Amniotic epithelial cell (primary cell): ENCODE measurements at places on chromosomes 5 and 9.

- no peak for DNase-seq
Measured at GRCh38 chr5:5360363-5360940, 62.0 kb upstream of the ICE1 start.

DNA sequence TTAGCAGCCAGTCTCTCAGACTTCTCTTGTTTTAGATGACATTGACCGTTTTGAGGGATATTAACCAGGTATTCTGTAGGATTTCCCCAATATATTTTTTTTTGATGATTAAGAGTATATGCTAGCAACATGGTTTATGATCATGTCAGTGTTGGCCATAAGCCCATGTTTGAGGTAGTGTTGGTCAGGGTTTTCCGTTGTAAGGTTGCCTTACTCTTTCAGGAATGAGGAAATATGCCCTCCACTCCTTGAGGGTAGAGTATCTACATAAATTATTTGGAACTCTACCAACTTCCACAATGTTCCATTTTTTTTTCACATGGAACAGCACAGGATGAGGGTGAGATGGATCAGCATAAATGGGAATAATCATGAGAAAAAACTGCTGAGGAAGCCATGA, 188.4 kb upstream of the PRDM9 start:
- no peak for DNase-seq

DNA sequence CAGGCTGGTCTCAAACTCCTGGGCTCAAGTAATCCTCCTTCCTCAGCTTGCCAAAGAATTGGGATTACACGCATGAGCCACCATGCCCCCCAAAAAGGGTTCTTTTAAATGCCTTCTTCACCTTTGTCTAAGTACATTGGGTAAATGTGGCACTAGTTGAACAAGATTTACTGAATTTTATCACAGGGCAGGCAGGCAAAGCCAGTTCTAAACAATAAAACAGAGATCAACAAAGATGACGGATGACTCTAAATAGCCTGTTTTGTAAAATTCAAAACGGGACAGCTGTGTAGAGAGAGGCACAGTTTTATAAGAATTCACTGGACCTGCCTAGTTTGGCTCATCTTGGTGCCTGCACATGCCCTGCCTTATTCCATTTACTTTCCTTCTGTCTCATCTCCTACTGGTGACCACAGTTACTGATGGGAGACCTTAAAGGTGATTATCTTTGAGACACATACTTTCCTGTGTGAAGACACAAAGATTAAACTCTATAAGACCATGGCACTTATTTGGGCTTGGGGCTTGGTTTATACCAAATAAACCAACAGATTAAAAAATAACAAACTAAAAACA, 149.6 kb upstream of the DMRT1 start:
- no peak for DNase-seq

DNA sequence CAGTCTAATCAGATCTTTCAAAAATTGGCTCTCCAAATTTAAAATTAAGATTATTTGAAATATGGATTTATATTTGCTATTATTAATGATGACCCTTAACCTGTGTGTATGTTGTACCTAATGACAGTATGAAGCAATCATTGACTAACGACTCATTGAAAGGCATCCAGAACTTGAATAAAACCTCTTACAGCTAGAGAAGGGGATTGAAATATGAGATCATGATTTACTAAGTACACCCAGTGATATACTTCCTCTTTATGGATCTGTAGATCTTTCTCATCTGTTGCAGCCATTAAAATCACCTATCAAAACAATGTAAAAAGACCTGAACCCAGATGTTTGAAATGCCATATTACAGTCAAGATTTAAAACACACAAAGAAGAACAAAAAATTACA, 126.5 kb downstream of the RPS23 start:
- no peak for DNase-seq

DNA sequence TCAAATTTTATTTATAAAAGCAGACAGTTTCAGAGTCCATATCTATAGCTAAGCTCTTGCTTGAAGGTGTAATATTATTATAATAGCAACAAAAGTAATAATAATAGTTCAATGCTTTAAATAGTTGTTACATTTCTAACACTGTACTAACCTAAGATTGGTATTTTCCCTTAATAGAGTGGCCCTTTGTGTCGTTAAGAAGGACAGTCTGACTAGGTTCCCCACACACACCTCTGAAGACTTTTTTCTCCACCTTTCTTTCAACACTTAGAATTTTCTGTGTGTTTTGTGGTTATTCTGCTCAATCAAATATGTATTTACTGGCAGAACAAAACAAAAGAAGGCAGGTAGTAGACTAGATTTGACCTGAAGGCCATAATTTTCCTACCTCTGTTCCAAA, 223.2 kb upstream of the ACO1 start:
- no peak for DNase-seq

DNA sequence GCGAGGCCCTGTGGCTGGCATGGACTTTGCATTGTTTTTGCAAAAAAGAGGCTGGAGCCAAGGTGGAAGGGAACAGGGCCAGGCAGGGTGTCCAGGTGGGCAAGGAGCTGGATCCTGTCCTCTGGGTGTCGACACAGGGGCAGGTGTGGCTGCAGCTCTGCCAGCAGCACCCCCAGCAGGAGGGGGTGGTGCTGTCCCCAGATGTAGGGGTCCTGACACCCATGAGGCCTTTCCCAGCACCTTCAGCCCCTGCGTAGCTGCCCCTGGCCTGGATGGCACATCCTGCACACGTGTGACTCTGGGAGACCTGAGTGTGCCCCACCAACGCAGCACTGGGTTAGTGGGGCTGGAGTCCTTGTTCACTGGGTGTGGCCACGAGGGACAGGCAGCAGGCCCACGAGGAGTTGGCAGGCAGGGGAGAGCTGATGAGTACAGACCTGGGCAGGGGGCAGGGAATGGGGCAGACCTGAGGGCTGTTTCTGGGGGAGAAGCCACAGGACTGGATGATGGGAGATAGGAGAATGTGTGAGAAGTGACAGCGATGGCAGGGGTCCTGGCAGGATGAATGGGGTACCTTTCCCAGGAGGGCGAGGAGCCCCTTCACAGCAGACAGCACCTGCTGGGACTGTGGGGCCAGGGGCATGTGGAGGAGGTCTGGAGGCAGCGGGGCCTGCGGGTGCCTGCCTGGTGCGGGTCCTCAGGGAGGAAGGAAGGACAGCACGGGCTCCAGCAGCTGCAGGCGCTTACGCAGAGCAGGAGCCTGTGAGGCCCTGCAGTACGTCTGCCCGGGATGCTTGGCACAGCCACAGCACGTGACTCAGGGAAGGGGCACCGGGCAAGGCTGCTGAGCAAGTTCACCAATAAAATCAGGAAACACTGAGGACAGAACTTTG, 3.6 kb upstream of the RASGEF1C start:
- no peak for DNase-seq

DNA sequence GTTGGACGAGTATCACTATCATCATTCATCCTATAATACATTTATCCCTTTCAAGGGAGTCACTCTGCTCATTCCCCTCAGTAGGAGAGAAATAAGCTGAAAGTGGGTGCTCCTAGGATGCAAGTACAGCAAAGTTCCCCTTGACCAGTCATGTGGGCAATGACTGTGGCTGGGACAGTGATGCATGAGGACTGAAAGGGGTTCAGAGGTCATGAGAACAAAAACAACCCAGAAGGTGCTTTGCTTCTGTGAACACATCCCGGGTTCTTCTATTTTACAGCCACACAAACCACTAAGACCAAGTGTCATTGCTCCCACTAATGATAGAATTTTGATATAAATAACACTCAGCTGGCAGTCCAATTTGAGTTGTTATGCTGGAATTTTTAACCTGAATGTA, 177.8 kb upstream of the ADCY2 start:
- no peak for DNase-seq

- no peak for DNase-seq
Measured at GRCh38 chr5:131274326-131275063, 10.6 kb downstream of the CDC42SE2 start.

GRCh38 chr5:80094236-80094738, 59.1 kb downstream of the THBS4 start:
- no peak for DNase-seq

GRCh38 chr9:136735812-136736480, 6.8 kb downstream of the LCN10 start:
- no peak for DNase-seq

GRCh38 chr5:59040024-59040803, 457.3 kb downstream of the RAB3C start:
- peak; percentile 88 for DNase-seq

GRCh38 chr5:150106674-150107426, 20.5 kb upstream of the CSF1R start:
- no peak for DNase-seq

DNA sequence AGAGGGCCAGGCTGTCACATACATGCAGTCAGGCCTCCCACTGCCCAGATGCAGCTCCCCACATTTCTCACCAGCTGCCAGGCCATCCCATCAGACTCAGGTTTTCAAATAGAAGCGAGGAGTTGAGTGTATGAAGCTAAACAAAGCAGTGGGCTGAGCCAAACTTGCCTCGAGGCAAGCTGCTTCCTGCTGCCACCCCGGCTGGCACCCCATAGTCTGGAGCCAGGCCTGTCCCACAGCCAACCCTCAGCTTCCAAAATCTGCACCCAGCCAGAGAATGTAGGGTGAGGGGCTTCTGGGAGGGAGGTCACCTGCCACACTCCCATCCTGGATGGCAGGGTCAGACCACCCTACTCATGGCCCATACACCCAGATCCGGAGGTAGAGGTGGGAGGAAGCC, 22.3 kb upstream of the ALDH1B1 start:
- no peak for DNase-seq

DNA sequence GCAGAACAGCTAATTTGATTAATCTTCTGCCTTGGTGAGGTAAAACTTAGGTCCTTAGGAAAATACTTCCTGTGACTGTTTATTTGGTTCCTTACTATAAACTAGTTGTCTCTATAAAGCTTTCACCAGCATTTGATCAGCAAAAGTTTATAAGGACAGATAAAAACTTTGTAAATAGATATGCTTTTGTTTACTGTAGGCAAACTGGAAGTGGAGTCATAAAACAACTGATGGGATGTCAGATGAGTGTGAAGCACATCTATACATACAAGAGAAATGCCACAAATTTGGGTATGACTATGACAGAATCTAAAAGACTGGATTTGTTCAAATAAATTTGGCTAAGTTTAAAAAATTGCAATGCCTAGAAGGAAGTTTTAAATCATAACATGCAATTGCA, 5.5 kb downstream of the PTGER4 start:
- no peak for DNase-seq

GRCh38 chr5:180436936-180437335, 57.2 kb upstream of the CNOT6 start:
- DNase-seq = no peak

- no peak for DNase-seq
Measured at GRCh38 chr9:69076550-69076949, 41.0 kb downstream of the FXN start.

- DNase-seq = peak; percentile 49
Measured at GRCh38 chr5:115433918-115434317, 110.7 kb downstream of the FEM1C start.

- DNase-seq = no peak
Measured at GRCh38 chr5:38450627-38451026, 105.8 kb downstream of the LIFR start.

- DNase-seq = peak; percentile 2
Measured at GRCh38 chr5:58825441-58825840, 242.6 kb downstream of the RAB3C start.

DNA sequence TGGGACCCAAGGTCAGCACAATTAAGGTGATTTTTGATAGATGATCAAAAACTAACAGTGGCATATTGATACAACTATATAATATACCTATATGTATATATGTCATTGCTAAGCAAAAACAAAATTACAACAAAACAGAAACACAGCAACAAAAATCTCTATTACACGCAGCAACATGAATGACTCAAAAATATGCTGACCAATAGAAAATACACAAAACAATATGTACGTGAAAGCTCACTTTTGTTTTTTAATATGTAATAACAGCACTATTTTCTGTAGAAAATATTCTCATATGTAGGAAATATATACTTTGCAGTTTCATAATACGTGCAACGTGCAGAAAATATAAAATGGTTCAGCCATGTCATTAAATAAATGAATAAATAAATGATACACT, 1985.7 kb upstream of the CDH9 start:
- no peak for DNase-seq

- DNase-seq = no peak
Measured at GRCh38 chr5:134517553-134517952, 7.9 kb upstream of the JADE2 start.

- DNase-seq = no peak
Measured at GRCh38 chr9:124776954-124777648, at the start of gene OLFML2A. Gene OLFML2A, plus strand, starts transcription at chr9:124777133. Its CDS starts 138 bp downstream, at chr9:124777271.

DNA sequence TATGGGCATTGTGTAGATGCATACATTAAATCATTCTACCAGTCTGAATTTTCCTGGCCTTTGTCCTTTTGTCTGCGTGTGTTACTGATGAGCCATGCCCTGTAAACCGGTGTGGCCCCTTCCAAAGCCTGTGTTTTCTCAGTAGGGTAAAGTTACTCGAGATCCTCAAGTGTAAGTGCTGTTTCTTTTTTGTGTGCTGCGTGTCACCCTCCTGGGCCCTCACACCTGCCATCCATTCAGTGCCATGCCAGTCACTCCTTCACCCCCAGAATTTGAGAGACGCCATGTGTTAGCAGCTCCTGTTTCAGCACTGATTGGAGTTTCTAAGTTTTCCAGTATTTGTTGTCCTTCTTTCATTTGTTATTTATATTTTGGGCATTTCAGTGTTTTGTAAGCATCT, 288.2 kb downstream of the FANCC start:
- no peak for DNase-seq

DNA sequence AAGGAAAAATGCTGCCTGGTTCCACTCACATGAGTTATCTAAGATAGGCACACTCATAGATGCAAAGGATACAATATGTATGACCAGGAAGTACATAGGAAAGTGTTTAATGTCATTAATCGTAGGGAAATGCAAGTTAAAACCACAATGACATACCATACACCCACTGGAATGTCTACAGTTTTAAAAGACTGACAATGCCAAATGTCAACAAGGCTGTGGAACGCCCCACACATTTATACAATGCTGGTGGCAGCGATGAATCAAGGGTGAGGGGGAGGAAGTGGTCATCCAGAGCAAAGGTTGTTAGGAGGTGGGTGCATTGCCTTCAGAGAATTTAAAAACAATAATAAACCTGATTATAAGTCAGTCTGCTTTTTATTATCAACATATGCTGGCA, 437.8 kb downstream of the ARHGEF28 start:
- DNase-seq = peak; percentile 65

- no peak for DNase-seq
Measured at GRCh38 chr9:38350529-38350928, 42.0 kb upstream of the ALDH1B1 start.

GRCh38 chr9:95552814-95553546, 36.2 kb upstream of the PTCH1 start:
- no peak for DNase-seq

DNA sequence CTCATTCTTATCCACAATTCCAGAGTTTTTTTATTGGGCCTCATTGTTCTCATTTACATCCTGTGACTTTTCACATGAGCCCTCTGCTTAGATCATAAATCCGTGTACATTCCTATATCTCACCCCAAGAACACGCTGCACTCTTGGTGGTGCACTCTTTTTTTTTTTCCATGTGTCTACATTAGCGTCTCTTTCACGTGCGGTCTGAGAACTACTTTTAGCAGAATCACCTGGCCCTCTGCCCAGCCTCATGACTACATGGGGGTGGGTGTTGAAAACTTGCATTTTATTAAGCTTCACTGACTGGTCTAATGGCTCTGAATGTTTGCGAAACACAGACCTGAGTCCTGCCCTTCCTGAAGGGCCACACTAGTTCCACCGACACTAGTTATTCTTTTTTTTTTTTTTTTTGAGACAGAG, 18.6 kb downstream of the C9orf57 start:
- peak; percentile 88 for DNase-seq
